ENCODE measurements at places on chromosomes 12 and 14.

- DNase-seq, result no peak
These were observed 666 bp upstream of the DERA start for GRCh38 chr12:15910468-15910863.

- DNase-seq, result no peak
These were observed 22.3 kb upstream of the DIO2 start for GRCh38 chr14:80233470-80234089.

- no peak for DNase-seq
These were observed at the start of gene GLT8D2 for GRCh38 chr12:104049903-104050356. Gene GLT8D2, minus strand, starts transcription at chr12:104050187. Its CDS starts 30,539 bp downstream, at chr12:104019648.

DNA sequence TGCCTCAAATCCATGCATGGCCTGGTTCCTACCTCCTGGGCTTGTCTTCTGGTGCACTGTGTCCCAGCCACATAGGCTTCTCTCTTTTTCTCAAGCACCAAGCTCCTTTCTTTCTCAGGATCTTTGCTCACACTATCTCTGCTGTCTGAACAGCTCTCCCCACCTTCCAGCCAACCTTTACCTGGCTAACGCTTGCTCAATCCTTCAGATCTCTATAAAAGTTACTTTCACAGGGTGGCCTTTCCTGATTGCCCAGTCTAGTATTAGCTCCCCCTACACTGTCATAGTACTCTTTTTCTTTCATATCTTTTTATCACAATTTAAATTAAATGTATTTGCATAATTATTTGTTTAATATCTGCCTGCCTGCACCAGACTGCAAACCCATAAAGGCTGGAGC lies 3.8 kb downstream of the PARP11 start:
- DNase-seq, result no peak

DNA sequence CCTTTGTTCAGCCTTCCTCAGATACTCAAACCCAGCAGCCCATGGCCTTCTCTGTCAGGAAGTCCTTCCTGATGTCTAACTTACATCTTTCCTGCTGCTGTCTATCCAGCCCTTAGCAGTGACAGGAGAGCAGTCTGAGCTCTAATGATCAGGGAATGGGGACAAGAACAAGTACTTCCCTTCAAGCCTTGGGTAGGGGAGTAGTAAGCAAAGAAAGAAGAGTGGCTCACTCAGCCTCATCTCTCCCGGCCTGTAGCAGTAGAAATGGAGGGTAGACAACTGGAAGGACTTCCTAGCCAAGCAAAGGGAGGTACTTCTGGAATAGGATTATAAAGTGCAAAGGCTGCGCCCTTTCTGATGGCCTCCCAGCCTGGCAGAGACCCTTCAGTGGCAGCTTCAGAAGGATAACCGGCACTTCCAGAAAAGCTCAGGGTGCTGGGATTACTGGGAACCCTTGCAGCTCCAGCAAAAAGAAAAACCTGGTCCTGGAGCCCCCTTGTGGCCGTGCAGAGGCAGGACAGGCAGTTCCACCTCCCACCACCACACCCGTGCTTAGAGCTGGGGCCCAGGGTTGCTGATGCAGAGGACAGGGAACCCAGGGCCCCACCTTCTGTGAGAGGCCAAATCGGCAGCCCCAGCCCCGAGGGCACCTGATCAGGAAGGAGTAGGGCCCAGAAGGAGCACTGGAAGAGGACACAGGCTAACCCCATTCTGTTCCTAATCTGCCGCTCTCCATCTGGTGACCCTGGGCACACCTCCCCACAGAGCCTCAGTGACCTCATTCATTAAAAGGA lies 12.4 kb upstream of the SMUG1 start:
- DNase-seq, result peak; percentile 47

- DNase-seq, result no peak
These were observed 12.2 kb downstream of the RERG start for GRCh38 chr12:15208871-15209656.

- DNase-seq, result no peak
These were observed 13.5 kb upstream of the GOLGA5 start for GRCh38 chr14:92780444-92781232.

DNA sequence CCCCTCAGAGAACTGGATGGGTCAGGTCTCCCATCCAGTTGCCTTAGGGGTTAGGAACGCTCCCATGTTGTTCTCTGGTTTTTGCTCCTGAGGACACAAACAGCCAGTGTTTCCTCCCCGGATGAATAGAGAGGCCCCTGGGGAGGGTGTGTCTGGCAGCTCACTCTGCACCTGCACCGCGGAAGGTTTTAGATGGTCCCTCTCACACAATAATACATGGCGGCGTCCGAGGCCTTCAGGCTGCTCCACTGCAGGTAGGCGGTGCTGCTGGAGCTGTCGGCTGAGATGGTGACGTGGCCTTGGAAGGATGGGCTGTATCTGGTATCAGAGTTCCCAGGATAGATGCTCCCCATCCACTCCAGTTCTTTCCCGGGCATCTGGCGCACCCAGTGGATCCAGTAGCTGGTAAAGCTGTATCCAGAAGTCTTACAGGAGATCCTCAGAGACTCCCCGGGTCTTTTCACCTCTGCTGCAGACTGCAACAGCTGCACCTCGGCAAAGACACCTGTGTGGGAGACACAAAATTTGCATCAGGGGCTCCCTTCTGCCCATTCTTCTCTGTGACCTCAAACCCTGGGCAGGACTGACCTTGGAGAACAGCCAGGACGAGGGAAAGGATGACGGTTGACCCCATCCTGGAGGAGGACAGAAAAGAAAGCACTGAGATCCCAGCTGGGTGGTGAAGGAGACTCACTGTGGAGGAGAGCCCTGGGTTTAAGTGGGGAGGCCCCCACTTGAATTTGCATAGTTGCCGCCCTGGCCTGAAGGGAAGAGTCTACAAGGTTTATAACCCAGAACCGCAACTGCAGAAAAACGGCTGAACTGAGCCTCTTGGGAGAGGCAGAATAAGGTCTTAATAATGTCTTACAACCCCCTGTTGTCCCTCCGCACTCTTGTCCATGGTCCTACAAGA lies 1324.8 kb downstream of the TMEM121 start:
- DNase-seq, result no peak

DNA sequence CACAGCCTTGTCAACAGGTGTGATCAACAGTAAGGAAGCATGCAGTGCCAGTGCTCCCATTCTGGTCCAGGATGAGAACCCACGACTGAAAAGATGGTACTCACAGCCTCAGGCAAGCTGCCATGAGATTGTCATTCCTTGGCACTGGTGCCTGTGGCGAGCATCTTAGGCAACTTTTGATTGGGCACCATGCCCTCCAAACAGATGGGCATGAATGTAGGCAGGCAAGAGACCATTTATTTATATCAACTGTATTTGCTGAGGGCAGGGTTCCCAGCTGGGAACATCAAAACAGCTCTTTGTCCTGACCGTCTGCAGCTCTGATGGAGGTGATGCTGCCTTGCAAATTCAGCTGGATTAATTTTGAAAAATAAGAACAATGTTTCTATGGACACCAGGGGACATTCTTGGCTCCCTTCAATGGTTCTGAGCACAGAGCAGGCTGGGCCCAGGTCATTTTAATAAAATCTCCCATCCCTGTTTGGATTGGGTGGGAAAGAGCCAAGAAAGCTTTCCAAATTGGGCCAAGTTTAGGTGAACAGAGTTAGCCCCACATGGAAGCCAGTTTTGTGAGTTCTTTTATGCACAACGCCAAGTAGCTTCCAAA lies 522.5 kb downstream of the RMST start:
- DNase-seq, result no peak

DNA sequence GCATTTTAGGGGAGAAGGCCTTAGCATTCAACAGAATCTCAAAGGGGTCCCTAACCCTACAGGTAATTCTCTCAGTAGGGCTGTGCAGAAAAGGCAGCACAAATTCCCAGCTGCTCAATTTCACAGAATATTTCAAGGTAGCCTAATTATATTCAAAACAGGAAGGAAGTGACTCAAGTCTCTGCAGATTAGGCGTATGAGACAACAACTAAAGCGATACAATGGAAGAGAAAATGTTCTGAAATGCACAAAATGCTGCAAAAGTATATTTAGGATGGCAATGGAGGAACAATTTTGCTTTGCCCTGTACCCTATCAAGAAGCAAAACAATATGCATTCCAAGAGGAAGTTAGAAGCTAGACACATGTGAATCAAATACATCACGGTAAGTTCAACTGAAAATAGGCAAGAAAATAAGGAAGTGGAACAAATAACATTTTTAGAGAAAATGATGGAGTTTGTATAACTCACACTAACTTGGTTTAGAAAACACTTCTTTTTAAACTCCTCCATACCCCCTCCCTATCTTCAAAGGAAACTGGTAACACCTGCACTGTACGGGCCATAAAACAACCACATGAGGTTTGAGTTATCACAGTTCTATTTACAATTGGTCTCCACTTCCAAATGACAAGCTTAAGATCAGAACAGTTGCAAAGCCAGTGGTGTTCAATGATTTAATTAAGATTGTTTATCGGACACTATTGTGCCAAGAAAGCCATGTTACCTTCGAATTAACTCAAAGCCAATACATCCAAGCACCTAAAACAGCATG lies 1.6 kb downstream of the GIT2 start:
- DNase-seq, result no peak

- no peak for DNase-seq
These were observed 108.7 kb upstream of the NCOR2 start for GRCh38 chr12:124675881-124676713.

DNA sequence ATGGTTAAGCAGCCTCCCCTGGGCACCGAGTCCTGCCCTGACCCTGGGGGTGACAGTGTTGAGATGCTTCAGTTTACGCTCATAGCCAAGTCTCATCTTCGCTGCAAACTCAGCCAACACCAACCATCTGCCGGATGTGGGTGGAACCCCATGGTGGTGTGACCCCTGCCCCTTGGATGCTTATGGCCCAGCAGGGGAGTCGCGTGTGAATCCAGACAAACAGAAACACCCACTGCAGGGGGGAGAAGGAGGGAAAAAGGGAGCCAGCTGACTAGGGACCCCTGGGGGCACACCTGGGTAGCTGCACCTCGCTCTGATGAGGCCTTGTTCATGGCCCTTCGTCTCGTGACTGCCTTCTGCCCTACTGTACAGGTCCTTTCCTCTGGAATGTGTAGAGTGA lies 23.8 kb downstream of the AACS start:
- no peak for DNase-seq

DNA sequence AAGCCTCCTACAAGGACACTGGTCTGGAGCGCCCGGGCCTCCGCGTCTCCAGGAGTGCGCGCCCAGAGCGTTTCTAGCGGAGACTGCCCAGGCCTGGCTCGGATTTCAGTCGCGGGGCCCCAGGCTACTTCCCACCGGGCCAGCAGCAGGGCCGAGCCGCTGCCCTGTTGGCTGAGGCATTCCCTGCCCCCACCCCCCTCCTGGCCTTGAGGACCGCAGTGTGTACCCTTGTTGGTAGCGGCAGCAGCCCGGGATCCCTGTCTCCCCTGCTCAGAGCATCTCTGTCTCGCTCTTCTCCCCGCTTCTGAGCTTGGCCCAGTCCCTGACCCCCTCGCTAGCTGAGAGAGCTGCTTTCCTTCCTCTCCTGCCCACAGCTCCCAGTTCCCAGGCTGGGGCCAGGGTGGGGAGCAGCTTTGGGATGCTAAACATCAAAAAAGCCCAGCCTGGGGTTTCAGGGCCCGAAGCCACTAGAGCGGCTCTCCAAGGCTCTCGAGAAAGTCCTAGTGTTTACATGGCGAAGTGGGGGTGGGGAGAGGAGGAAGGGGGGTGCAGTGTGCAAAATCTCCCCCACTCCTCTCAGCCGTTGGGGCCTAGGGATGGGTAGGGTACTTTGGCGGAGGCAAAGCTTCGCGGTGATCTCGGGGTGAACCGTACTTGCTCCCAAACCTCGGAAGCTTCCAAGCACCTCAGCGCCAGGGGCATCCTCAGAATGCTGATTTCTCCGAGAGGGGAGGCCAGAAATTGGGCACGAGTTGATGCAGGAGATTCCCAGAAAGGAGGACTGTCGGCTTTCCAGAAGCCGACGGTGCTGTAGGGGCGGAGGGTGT lies 6.4 kb downstream of the NKX2-1 start:
- DNase-seq, result no peak

GRCh38 chr14:56224229-56224628 lies 106.0 kb downstream of the PELI2 start:
- DNase-seq, result no peak

- DNase-seq, result no peak
These were observed 23.4 kb downstream of the LTBR start for GRCh38 chr12:6407236-6407954.

DNA sequence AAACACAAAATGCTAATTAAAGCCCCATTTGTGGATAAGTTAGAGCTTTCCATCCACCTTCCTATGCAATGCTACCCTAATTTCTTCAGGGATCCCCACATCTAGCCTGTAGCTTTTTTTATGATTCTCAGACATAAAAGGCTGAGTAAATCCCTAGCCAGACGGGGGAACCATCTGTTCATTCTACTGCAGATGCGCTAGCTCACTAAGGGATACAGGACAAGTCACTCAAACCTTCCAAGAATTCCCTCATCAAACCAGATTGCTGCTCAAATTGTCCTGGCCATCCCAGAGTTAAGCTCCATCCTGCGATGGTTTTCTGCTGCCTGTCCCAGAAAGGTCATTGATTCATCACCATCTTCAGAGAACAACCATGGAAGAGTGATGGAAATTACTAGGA lies 56.7 kb downstream of the MYRFL start:
- no peak for DNase-seq

DNA sequence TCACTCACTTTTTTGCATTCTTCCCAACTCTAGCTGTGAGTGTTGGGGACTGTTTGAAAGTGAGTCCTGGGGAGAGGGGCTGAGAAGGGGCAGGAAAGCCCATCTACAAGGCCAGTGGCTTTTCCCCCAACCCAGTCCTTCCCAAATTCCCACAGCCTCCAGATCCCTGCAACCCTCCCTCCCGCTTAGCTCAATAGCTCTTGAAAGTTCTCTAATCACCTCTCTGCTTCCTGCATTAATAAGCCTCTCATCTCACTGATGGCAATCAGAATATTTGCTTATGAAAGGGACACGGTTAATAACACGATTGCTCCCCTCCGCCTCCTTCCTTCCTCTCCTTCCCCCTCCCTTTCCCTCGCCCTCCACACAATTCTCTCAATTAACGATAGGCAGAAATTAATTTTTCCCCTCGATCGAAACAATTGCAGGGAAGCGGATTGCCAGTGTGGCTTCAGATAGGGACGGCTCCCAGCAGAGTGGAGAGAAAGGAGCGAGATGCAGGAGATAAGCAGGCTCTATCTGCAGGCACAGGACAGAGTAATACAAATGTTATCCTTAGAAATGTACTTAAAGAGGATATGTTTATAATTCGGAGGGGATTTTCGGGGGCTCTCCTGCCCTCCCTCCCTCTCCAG lies 15.1 kb upstream of the GPATCH2L start:
- DNase-seq, result no peak

DNA sequence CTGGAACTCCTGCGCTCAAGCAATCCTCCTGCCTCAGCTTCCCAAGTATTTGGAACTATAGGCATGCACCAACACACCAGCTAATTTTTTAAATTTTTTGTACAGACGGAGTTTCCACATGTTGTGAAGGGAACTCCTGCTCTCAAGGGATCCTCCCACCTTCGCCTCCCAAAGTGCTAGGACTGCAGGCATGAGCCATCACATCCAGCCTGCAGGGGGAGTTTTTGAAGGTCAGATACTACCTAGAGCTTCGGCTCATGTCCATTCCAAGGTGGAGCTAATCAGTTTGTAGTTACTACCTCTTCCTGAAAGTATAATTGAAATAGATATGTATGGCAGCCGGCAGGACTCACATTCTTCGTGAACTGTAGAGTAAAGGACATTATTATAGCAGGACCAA lies 3.7 kb upstream of the TAS2R19 start:
- no peak for DNase-seq
